ENCODE measurements at places on chromosomes 5 and 9. TPM values are rescaled to one million over a fixed set of nuclear protein-coding genes. Genes with fewer than 3 reads are reported as not detected.

DNA sequence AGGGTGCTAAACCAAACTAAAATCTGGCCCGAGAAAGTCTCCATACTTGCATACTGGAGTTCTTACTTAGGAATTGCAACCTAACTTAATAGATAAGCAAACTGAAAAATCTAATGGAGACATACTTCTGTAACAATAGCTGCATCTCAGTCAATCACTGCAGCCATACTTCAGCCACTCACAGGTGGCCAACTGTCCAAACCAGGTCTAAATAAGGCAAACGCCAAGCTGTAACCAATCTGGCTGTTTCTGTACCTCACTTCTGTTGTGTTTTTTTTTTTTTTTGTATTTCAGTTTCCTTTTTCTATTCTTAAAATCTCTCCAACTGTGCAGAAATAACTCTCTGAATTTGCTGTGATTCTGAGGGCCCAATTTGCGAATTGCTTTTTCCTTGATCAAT lies 4.4 kb upstream of the NDUFB6 start:
- no peak for DNase-seq
- peaks cover 18% of the 10 kb centered on the region for H3K27me3 ChIP-seq
- no peak overlapping the region for H3K27ac ChIP-seq
- H3K36me3 ChIP-seq = peaks cover 2% of the 10 kb centered on the region

DNA sequence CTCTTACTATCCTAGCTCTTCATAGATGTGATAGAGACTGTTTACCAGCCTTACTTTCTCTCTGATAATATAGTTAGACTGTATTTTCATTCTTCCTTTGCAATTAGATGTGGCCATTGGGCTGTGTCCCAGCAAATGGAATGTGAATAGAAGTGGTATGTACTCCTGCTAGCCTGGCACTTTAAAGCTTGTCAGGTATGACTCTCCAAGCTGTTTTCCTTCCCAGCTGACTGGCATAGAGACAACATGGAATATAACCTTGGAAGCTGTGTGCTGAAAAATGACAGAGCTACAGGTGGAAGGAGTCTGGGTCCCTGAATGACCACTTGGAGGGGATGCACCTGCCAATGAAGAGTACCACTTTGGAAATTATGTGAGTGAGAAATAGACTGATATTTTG lies 116.2 kb downstream of the DIRAS2 start:
- no peaks in the 10 kb centered on the region for H3K4me1 ChIP-seq
- H3K36me3 ChIP-seq = no peaks in the 10 kb centered on the region
- no peak overlapping the region for H3K4me3 ChIP-seq
- no peak overlapping the region for H3K27ac ChIP-seq
- no peak for DNase-seq

DNA sequence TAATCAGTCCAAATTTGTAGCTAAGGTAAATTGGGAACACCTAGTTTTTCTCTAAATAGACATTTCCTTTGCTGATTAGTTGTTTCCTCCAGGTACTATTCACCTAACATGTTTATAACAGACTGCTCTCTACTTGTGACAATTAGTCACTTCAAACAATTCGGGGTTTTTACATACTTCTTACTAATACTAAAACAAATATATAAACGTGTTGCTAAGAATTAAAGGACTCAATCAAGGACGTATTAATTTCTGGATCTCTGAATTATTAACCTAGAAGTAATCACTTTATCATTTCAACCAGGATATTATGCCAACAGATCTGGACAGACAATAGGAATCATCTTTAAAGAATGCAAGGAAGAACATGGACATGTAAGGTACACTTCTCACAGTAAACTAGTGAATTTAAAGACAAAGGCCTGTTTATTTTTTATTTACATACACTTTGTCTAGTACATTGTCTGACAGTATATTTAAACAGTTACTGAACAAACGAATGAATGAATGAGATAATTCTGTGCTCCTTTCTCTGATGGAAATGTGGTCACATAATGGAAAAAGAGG lies 22.3 kb downstream of the PJA2 start:
- peaks cover 30% of the 10 kb centered on the region for H3K36me3 ChIP-seq
- H3K4me1 ChIP-seq = peaks cover 5% of the 10 kb centered on the region
- no peak for DNase-seq
- no peak overlapping the region for H3K4me3 ChIP-seq
- H3K27ac ChIP-seq = no peak overlapping the region
- H3K27me3 ChIP-seq = no peaks in the 10 kb centered on the region

ALDH7A1 gene
- 4.2 TPM for total RNA-seq

DNAH5 gene
- not detected for total RNA-seq

GRCh38 chr9:125759764-125760129 lies 12.6 kb downstream of the PBX3 start:
- peaks cover 8% of the 10 kb centered on the region for H3K4me1 ChIP-seq
- no peak overlapping the region for H3K27ac ChIP-seq

- DNase-seq = no peak
- peaks cover 5% of the 10 kb centered on the region for H3K36me3 ChIP-seq
- H3K27me3 ChIP-seq = peaks cover 5% of the 10 kb centered on the region
- no peak overlapping the region for H3K4me3 ChIP-seq
Observed at GRCh38 chr5:54795284-54795683, 190.1 kb downstream of the ESM1 start.
